Fibroblast of skin of left quadriceps (primary cell): ENCODE measurements at places on chromosomes 3 and 15.

- DNase-seq: no peak
Observed at GRCh38 chr3:182710557-182711157, 82.6 kb upstream of the ATP11B start.

- DNase-seq: no peak
Observed at GRCh38 chr15:69510556-69510955, 57.9 kb downstream of the RPLP1 start.

GRCh38 chr15:89628806-89629715 lies 26.2 kb downstream of the KIF7 start:
- DNase-seq: no peak

DNA sequence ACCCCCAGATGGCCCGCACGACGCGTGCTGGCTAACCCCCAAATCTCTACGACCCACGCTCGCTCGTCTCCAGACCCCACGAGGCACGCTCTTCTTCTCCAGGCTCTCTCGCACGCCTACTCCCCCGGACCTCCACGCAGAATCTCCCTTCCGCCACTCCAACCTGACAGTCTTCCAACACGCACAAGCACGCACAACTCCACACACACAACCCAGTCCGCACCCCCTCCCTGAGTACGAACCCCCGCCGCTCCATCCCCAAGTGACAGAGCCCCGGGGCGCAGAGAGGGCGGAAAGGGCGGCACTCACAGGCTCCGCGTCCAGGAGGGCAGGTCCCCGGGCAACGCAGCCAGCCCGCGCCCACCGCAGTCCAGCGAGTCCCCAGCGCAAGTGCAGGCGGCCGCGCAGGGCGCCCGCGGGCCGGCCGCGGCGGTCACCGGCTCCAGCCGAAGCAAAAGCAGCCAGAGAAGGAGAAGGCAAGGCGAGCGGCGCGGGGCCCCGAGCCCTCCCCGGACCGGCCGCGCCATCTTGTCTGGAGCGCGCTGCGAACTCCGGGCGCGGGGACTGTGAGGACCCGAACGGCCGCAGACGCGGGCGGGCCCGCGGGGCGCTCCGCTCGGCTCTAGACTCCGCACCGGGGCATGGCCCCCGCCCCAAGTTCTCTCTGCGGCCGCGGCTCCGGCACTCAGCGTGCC lies 794 bp downstream of the LRIG1 start:
- DNase-seq: no peak

GRCh38 chr15:62209322-62209721 lies 44.2 kb upstream of the C2CD4B start:
- DNase-seq: no peak

DNA sequence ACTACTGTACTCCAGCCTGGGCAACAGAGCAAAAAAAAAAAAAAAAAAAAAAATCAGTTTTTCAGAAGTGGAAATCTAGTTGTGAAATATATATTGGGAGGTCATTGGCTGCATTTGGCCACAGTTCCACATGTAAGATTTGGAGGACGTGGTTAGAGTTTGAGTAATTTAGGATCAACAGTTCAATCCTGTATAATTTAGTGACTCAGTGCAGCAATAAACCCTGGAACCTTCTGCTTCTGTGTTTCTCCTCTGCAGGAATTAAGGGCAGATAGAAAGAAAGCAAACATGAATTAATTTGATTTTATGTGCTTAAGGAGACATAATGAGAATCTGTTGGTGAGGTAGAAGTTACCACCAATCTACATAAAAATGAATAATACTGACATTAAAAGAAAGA lies 347.0 kb downstream of the PTPRG start:
- peak; percentile 28 for DNase-seq

- no peak for DNase-seq
Observed at GRCh38 chr3:37137516-37137915, 36.9 kb downstream of the LRRFIP2 start.

- DNase-seq: no peak
Observed at GRCh38 chr3:158050461-158050860, 55.8 kb downstream of the SHOX2 start.

- DNase-seq: no peak
Observed at GRCh38 chr15:48547286-48547685, 98.2 kb downstream of the FBN1 start.

- no peak for DNase-seq
Observed at GRCh38 chr3:185823078-185824044, 1.5 kb downstream of the IGF2BP2 start.

DNA sequence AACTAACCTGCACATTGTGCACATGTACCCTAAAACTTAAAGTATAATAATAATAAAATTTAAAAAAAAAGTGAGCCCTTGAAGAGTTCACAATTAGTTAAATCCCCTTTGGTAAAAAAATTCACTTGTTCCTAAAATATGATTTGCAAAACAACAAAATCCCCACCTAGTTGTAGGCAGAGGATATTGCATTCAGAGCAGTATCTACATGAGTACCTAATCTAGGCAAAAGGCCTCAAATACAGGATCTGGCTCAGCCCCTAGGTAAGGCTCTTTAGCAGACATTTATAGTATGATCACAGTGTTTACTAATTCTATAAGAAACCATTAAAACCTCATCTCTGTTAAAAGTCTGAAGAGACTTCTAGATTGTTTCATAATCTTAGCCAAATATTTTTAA lies 89.3 kb upstream of the CCDC80 start:
- no peak for DNase-seq

- no peak for DNase-seq
Observed at GRCh38 chr3:184703657-184704056, 8.2 kb downstream of the MAGEF1 start.

DNA sequence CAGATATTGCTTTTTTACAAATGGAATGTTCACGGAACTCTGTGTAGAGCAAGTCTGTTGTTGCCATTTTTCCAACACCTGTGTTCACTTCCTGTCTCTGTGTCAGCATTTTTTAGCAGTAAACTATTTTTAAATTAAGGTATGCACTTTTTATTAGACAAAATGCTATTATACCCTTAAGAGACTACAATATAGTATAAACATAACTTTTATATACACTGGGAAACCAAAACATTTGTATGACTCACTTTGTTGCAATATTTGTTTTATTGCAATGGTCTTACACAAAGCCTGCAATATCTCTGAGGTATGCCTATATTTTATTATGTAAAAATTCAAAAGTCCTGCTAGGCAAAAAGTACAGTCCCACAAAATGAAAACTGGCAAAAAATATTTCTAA lies 39.8 kb upstream of the FGF7 start:
- peak; percentile 5 for DNase-seq

- no peak for DNase-seq
Observed at GRCh38 chr3:129474984-129475804, 35.2 kb downstream of the IFT122 start.

DNA sequence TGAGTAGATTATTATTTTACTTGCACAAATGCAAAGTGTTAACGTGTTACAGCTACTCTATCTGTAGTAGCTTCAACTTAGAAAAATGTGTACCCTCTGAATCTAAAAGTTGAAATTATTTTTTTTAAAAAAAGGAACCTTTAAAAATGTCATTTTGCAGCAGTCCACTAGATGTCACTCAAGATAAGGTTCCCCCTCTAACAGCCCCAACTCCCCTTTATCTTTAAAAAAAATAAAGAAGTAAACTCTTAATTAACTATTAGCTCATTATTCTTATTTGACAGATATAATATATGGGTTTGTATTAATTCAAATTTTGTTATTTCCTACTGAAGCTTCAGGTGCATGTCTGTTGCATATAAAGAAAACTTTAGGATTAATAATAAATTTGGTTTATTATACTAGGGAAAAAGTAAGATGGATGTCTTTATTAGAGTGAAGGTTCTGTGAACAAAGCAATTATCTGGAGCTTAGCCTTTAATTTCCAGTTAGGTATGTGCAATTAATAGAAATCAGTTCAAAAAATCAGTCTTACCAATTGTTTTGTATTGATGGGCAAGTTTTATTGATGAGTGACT lies 288.5 kb downstream of the VGLL3 start:
- no peak for DNase-seq

- no peak for DNase-seq
Observed at GRCh38 chr3:73669260-73669659, 44.5 kb upstream of the PDZRN3 start.

GRCh38 chr15:26983822-26984221 lies 12.8 kb downstream of the GABRG3 start:
- DNase-seq: no peak

DNA sequence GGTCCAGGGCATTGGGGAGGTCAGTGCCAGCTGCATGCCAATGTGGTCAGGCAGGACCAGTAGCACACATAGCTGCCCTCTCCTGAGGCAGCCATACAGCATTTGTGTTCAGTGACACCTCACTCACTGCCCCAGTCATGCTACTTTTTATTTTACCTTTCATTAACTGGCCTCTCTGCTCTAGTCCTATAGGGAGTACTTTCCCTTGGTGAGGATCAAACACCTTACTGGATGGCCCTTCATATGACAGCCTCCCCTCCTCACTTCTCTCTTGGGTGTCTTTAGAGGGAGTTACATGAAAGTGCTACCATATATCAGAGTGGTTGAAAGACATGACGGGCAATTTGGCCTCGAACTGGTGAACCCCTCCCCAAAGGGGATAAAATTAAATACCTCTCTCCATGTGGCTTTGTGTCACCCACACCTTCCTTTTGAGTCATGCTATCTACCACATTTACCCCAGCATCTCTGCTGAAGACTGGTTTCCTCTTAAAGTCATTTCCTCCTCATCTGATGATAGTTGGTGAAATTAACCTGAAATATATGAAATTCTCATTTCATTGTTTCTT lies 17.6 kb downstream of the RLBP1 start:
- DNase-seq: no peak

- no peak for DNase-seq
Observed at GRCh38 chr3:125310623-125311081, 64.5 kb downstream of the ZNF148 start.

GRCh38 chr15:69303337-69304181 lies 4.8 kb downstream of the PAQR5 start:
- no peak for DNase-seq
